ENCODE measurements at places on chromosomes 11 and 22. TPM values are rescaled to one million over a fixed set of nuclear protein-coding genes. Genes with fewer than 3 reads are reported as not detected.

Gene OR8D1
- total RNA-seq = not detected

Gene KCNE3
- 2.6 TPM for total RNA-seq

Gene IL18
- total RNA-seq = 4.7 TPM

Gene CELSR1
- 6.5 TPM for total RNA-seq

Gene MS4A4E
- 3.1 TPM for total RNA-seq

GRCh38 chr22:43843783-43844530, 18.4 kb downstream of the SULT4A1 start:
- DNase-seq = no peak

- no peak for DNase-seq
Measured at GRCh38 chr11:103537904-103538502, 428.8 kb downstream of the DYNC2H1 start.

DNA sequence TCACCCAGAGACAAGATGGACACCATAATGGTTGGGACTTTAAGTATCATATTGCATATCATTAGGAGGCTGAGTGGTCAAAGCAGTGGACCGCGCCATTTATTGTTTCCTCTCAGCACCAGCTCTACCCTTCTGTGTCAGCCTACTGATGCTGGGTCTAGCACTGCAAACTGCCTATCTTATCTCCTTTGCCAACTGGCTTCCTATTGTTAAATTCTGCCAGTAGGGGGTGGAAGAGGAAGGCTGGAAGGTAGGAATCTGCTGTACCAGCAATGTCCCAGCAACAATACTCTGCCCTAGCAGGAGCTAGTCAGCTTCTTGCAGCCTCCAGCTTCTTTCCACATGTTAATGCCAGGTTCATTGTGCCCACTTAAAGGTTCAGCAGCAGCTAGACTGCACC, 367.1 kb upstream of the PDGFD start:
- DNase-seq = no peak

DNA sequence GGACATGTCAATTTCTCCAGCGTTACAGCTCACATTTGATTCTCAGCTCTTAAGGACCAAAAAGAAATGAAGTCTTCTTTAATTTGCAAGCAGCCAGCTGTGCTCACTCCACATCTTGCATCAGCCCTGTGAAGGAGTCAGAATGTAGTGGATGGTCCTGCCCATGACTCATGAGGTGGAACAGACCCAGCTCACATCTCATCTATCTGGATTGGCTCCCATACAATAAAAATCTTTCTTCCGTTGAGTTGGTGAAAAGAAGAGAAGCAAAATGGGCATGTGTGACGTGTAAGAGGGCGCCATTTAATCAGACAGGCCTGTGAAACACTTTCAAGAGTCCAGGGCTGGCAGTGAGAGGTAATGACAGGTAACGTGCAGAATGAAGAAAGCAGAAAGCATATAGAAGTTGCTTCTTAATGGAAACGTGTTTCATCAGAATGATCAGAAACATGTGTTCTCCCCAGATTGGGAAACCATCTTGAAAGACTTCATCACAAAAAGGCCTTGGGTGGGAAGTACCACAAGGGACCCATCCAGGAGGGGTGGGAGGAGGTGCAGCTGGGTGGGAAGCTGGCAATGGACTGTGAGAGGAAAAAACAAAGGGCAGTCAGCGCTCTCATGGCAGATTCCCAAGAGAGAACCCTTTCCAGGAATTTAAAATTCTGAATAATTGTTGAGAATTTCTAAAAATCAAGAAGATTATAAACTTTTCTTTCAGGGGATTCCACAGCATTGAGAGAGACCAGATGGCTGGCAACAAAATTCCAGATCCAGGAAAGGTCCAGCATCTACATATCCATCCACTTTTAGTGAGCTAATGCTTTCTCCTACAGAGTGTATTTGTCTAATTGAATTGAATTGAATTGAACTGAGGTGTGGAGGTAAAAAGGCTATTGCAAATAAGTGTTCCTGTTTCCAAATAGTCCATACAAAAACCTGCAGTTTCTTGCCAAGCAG, 57.0 kb downstream of the ETS1 start:
- peak; percentile 74 for DNase-seq

GRCh38 chr11:8389029-8389996, 125.6 kb upstream of the LMO1 start:
- no peak for DNase-seq

DNA sequence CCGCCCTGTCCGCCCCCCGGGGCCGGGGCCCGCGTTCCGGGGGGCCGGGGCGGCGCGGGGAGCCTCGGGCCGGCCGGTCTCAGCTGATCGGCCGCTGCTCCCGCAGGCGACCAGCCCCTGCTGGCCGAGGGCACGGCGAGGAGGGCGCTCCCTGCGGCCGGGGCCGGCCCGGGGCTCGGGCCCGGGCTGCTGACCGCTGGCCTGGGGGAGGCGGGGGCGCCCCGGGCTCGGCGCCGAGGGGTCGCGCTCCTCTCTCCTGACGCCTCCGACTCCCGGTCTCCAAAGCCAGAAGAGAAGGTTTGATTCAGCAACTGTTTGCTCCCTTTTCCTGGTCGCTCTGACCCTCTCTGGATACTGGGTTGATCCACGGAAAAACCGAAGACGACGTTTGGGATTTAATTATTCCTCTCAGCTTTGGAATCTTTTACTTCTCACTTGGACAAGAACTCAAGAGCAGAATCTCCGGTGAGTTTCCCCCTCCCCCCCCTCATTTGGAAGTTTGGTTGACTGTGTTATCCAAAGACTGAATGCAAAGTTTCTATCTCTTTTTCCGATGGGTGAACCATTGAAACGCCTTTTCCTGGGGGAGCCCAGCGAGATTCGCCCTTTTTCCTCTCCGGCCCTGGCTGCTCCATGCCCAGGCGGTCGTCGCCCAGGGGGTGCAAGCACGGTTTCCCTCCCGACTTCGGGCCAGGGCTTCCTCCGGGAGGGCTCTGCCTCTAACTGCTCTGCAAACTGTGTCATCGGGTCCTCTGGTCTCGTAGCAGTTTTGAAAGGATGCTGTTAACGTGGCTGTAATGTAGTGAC, 725 bp downstream of the KDM2A start:
- DNase-seq = peak; percentile 37

- DNase-seq = no peak
Measured at GRCh38 chr11:104852811-104853210, 45.4 kb downstream of the CASP12 start.

DNA sequence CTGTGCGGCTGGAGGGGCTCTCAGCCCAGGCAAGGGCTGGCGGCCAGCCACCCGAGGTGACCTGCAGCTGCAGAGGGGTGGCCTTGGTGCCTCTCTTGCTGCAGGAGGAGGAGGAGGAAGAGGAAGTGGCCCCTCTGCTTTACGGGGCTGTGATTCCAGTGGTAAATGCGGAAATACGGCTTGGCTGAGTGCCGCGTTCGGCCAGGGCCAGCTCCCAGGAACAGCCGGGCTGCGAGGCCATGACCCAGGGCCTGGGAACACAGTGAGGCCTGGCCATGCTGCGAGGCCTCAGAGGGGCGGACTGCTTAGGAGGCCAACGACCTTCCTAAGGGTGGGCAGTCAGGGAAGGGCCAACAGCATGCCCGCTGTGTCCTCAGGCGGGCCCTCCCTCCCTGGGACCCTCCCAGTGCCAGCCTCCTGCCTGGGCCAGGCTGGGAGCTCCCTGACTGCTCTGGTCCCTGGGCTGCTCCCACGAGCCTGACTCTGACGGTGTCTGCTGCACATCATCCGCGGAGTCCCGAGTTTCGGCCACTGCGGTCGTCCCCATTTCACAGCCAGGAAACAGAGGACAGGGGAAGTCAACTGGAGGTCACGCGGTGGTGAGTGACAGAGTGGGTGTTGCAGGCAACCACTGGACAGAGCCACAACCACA, 20.8 kb upstream of the PPARA start:
- DNase-seq = peak; percentile 70

- no peak for DNase-seq
Measured at GRCh38 chr22:20783844-20784723, 10.2 kb downstream of the SERPIND1 start.
